ENCODE measurements at places on chromosomes 5 and 9.

DNA sequence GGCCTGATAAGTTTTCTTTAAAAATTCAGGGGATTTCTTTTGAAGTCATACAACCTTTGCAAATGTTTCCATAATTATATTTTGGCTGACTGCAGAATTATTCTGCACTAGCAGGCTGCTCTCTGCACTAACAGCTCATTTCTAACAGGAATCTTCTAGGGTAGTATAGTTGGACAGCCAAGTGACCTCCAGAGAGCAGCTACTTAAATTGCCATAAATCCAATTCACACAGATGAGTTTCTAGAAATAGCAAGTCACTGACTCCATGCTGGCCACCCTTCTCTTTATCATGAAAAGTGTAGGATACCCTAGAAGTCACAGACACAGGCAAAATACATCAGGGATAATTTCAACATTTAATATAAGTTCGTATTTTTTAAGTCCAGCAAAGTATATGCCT, 110.9 kb upstream of the TARS1 start:
- DNase-seq, result no peak

GRCh38 chr9:118686959-118687358, 682.3 kb downstream of the BRINP1 start:
- no peak for DNase-seq

DNA sequence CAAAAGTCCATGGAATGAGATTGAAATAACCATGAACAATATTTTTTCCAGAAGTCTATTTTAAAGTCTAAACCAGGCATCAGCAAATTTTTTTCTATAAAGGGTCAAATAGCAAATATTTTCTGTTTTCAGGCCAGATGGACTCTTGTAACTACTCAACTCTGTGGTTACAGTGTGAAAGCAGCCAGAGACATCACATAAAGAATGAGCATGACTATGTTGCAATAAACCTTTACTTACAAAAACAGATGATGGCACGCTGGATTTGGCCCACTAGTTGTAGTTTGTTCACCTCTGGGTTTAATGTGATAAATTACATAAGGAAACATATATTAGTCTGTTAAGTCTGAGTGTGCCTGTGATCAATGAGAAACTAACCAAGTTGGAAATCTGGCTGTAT, 319.2 kb downstream of the TRPM3 start:
- DNase-seq, result no peak

DNA sequence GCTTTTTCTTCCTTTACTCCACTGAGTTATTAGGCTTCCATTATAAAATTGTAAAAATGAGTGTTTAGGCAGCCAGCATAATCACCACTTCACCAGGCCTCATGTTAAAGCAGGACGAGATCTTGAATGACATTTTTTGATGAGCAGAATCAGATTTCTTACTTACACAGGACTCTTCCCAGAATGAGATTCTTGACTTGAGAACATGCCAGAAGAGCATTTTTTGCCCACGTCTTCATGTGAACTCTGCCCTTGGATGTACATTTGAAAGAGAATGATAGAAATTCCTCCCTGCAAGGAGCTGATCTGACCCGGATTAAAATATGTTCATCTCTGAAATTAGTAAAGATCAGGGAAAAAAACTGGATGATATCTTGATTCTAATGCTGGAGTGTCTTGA, 212.1 kb upstream of the ADRA1B start:
- DNase-seq, result no peak

DNA sequence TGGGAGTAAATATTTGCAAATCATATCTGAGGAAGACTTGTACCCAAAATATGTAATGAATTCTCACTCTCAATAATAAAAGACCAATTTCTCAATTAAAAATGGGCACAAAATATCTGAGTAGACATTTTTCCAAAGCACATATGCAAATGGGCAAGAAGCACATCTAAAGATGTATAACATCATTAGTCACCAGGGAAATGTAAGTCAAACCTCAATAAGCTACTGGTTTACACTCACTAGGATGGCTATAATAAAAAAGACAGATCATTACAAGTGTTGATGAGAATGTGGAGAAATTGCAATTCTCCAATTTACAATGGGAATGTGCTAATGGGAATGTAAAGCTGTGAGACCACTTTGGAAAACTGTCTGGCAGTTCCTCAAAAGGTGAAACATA, 13.9 kb downstream of the PCSK5 start:
- DNase-seq, result no peak

- no peak for DNase-seq
Measured at GRCh38 chr9:120592210-120592609, 12.2 kb upstream of the CDK5RAP2 start.

- no peak for DNase-seq
Measured at GRCh38 chr5:158288272-158288657, 429.3 kb upstream of the CLINT1 start.

DNA sequence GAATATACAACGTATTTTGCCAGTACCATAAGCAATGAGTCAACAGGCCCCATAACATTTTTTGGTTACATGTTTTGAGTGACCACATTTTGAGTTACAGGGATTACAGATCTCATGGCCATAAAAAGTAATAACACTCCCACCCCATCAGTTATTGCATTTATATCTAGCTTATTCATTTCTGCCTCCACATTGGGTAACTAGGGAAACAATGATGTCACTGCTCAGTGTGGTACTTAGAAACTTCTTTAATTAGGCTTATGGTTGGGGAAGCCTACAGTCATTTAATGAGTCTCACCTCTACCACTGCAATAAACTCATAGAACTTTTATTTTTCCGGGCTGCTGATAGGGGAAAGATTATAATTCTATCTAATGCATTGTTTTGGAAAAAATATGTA, 39.9 kb upstream of the SMIM15 start:
- DNase-seq, result no peak

GRCh38 chr5:147381555-147381954, 128.3 kb downstream of the DPYSL3 start:
- DNase-seq, result no peak

DNA sequence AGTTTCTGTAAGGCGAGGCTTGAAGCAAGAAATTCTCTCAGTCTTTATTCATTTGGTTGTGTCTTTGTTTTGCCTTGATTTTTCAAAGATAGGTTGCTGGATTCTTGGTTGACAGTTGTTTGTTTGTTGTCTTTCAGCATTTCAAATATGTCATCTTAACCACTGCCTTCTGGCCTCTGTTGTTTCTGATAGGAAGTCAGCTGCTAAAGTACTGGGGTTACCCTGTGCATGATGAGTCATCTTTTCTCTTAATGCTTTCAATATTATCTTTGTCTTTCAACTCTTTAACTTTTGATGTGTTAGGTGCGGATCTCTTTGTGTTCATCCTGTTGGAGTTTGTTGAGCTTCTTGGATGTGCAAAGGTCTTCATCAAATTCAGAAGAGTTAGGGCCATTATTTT, 1571.3 kb downstream of the MAT2B start:
- DNase-seq, result no peak

- DNase-seq, result no peak
Measured at GRCh38 chr9:20512636-20513035, 109.7 kb downstream of the MLLT3 start.

Data from neural progenitor cell (in vitro differentiated cells).